Osteocyte (in vitro differentiated cells): ENCODE measurements at places on chromosomes 16 and 17. TPM values are rescaled to one million over a fixed set of nuclear protein-coding genes. Genes with fewer than 3 reads are reported as not detected.

DNA sequence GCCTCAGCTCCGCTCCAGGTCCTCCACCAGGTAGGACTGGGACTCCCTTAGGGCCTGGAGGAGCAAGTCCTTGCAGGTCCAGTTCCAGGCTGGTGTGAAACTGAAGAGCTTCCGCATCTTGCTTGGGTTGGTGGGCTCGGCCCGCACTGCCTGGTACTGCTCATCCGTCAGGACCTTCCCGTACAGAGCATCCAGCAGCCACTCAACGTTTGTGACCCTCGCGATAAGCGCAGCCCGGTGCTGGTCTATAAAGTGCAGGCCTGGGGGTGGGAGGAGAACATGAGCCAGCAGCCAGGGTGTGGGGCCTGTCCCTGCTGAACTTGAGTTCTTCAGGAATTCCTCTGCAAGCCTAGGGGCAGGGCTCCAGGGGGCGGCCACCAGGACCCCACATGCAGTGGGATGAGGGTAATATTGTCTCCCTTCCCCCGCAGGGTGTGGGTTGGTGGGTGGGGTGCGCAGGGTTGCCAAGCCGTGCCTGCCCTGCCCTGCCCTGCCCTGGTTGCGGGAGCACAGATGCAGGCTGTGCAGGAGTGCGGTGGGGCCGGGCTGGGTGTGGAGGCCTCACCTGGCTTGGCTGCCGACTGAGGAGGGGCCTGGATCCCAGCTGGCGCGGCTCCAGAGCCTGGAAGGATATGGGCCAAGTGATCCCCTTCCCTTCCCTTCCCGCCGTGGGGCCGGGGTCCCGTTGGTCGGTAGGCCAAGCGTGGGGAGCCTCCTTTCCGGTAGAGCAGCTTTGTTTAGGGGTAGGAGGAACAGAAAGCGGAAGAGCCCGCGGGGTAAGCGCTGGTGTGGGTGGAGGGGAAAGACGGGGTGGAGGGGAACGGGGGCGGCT is 762 bp downstream of the PYCARD start:
- DNase-seq = no peak

GRCh38 chr17:78759203-78759968 is 22.7 kb downstream of the CYTH1 start:
- DNase-seq = no peak

The DNAH9 gene
- total RNA-seq = not detected in 2 replicates

- DNase-seq = no peak
Measured at GRCh38 chr17:64412944-64413381, 22.3 kb upstream of the PECAM1 start.

- no peak for DNase-seq
Measured at GRCh38 chr17:17067257-17067656, 25.0 kb downstream of the MPRIP start.

- no peak for DNase-seq
Measured at GRCh38 chr17:43768943-43769342, 9.8 kb downstream of the DUSP3 start.

The NLE1 gene
- 10.7 and 11.8 TPM in 2 replicates for total RNA-seq

GRCh38 chr16:31474173-31474714 is 2.3 kb downstream of the TGFB1I1 start:
- no peak for DNase-seq

DNA sequence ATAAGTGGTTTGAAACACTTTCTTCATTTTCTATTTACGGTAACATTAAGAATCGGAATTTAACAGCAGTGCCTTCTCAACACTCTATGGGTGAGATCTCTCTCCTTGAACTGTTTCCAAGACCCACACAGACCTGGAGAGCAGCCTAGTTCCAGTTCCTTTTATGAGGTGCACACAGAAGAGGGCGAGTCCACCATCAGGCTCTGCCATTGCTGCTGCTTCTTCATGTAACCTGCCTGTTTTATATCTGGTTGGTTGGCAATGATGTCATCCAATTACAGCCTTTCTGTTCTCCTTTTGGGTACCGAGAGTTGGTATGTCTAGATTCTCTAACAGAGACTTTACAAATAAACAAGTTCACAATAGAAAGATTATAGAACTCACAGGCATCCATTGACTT is 225.7 kb downstream of the UTP18 start:
- no peak for DNase-seq

DNA sequence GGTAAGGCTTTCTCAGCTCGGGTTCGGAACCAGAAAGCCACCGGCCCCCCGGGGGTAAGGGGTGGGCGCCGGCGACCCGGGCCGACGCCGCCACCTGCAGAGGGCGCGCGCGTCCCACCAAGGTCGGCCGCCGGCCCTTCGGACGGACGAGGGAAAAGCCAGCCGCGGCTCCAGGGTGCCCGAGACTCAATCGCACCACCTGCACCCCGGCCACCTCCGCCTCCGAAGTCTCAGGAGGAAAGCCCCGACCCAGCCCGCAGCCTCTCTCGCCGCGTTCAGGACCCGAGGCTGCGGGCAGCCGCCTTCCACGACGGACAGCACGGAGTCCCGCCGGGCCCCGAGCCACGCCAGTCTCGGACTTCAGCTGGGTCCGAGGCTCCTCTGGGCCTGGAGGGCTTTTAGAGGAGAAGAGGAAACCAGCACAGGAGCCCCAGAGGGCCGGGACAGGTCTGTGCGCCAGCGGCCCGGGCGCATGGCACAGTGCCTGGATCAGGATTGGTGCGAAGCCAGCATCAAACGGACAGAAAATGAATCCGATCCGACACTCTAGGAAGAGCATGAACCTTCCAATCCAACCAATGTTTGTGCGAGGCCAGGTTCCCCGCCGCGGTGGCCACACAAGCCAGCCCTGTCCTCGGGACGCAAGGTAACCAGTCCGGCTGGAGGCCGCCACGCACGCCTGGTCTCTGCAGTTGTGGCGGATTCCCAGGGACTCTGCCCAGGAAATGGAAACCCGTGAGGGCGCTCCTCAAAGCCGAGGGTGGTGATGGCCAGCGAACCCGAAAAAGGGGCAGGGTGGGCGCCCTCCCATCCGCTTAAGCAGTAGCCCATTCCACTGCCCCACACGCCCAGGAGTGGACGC is 6.7 kb downstream of the CBX8 start:
- no peak for DNase-seq

- no peak for DNase-seq
Measured at GRCh38 chr16:53780051-53780450, 76.1 kb downstream of the FTO start.

The C17orf50 gene
- not detected in 2 replicates for total RNA-seq

DNA sequence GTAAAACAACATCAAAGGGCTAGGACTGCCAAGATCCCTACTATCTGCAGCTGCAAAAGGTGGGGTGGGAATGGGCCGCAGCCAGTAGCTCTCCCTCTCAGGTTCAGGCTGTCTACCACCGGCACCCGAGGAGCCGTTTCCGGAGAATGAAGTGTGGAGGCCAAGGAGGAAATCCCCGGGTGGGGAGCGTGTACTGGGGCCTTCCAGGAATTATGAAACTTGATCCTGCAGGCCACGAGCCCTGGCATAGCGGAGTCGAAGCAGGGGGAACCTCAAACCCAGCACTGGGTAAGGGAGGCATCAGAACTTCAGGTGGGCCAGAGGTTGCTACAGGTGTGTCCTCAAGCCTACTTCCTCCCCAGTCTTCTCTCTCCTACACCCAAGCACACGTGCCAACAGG is 5.1 kb downstream of the INPP5K start:
- DNase-seq = no peak

DNA sequence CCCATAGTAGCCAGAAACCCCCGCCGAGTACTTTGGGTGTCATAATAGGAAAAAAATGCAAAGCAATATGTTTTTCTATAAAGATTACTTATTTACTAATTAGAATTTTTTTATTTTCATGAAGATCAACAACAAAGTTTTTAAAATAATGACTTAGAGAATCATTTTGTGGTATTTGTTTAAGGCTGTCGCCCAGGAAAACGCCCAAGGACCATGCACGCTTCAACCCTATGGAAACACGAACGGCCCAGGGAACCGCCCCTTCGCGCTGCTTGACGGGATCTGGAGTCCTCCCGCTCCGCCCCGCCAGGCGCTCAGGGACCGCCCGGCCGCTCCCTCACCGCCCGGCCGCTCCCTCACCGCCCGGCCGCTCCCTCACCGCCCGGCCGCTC is 408 bp upstream of the KPNA2 start:
- DNase-seq = peak; percentile 97

The TBC1D3C gene
- not detected in 2 replicates for total RNA-seq

The TP53TG3C gene
- total RNA-seq = not detected in 2 replicates

The STAC2 gene
- 0.62 and 0.81 TPM in 2 replicates for total RNA-seq

DNA sequence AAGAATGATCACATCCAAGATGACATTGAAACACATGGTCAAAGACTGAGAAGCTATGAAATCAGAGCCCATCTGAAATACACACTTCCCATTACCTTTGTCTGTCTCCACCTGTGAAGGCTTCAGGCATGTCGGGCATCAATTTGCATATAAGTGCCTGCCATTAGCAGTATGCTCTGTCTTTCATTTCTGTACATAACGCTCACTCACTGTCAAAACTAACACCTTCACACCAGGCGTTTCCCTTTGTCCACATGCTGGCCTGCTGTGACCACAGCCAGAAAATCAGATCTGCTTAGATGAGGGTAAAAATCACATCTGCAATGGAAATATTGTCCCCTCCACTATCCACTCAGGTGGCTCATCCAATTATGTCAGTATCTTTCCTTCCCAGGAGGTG is 524.8 kb downstream of the TOX3 start:
- DNase-seq = no peak

The AMZ2 gene
- 66.5 and 69.8 TPM in 2 replicates for total RNA-seq

GRCh38 chr16:65054457-65054856 is 67.4 kb downstream of the CDH11 start:
- DNase-seq = no peak

DNA sequence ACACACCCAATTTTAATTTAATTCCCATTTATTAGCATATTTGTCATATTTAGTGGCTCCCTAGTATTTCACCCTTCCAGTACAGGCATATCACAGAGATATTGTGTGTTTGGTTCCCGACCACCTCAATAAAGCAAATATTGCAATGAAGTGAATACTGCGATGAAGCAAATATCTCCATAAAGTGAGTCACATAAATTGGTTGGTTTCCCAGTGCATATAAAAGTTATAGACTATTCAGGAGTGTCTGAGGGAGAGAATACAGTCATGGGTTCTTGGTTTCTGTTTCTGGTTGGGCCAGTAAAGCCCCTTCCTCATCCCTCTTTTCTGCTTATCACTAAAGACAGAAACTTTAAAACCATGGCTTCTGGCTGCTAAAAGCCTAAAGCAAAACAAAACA is 295.4 kb upstream of the AXIN2 start:
- DNase-seq = no peak

DNA sequence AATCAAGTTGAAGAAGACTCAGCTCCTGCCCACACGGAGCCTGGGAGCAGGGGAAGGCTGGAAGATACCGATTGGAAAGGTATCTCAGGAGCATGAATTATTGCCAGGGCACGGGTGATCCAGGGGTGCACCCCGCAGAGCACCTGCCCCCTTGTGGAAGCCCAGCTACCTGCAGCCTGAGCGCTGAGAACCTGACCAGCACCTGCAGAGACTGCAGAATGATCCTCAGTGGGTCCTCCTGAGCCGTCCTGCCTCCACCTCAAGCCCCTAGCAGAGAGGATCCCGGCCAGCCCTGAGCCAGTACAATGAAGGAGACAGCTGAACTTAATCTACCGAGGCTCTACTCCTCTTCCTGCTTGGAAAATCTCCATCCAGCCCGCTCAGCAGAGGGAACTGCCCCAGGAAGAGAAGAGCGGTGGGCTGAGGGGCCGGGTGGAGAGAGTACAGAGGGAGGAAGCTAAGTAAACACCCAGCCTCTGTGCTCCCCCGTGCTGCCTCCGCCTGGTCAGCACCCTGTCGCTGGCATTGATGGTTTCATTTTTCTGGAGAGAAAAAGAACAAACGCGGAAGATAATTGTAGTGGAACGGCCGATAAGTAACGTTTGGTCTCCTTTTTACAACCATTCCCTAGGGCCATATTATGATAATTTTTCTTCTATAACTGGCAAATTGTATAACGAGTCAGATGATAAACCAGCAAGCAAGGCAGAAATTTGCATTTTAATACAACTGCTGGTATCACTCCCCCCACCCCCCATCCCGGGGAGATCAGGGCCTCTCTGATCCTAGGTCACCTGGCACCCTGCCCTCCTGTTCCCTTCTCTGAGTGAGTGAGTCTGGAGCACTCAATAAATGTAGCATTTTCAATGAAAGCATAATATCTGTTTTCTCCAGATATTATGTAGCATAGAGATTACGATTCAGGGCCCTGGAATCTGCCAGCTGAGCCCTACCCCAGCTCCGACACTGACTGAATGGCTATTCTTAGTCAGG is 204.5 kb upstream of the RPL38 start:
- DNase-seq = no peak

DNA sequence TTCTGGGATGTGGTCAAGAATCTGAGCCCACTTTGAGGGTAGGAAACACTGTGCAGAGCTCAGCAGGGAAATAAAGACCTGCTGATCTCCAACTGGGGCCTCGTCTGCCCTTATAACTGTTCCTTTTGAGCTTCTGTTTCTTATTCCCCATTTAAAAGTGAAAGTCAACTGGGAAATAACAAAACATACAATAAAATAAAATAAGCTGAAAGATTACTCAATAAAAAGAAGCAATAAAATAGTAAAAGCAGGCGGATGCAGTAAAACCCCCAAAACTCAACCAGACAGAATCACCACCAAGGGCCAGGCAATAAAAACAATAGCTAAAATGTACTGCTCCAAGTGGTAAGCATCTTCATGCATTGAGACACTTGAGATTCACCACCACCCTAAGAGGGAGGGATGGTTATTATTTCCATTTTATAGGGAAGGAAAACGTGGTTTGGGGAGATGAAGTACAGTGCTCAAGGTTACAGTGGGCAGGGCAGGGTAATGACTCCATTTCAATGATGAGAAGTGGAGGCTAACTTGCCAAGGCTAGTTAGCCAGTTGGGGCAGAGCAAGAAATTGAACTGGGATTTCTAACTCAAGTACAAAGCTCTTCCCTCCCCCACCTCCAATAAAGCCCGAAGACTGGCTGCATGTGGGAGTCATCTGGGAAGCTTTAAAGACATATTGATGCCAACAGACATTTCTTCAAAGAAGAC is 6.4 kb upstream of the SPACA3 start:
- DNase-seq = no peak

GRCh38 chr16:78583441-78583840 is 484.0 kb downstream of the WWOX start:
- DNase-seq = no peak

The PRKAR1A gene
- 308 and 326 TPM in 2 replicates for total RNA-seq

The PRR35 gene
- total RNA-seq = not detected in 2 replicates

DNA sequence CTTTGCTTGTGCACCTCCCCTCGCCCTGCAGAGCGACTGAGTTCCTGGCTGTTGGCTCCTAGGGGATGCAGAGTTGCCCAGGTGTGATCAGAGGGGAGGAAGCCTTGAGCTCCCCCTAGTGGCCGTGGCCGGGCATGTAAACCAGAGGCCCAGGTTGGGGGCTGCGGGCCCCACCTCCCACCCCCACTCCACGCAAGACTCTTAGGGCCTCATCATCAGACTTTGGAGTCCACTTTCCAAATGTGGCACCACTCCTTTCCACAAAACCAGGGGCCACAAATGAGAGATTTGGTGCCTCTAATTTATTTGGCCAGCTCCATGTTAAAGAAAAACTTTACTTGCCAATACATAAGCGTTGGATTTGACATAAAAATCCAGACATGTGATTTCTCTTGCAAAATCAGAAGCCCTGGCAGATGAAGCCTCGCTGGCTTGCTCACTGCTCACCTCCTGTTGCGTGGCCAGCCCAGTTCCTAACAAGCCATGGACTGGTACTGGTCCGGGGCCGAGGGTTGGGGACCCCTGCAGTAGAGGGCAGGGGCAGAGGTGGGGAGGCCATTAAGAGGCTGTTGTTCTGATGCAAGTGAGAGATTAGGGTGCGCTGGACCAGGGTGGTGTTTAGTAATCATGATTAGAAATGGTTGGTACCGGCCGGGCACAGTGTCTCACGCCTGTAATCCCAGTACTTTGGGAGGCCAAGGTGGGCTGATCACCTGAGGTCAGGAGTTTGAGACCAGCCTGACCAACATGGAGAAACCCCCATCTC is 28.7 kb upstream of the GAS7 start:
- DNase-seq = no peak

- DNase-seq = no peak
Measured at GRCh38 chr17:55490376-55490775, 20.9 kb downstream of the SMIM36 start.
